Dorsolateral prefrontal cortex (tissue), 122 donors: ENCODE measurements at places on chromosomes 5 and 9.

DNA sequence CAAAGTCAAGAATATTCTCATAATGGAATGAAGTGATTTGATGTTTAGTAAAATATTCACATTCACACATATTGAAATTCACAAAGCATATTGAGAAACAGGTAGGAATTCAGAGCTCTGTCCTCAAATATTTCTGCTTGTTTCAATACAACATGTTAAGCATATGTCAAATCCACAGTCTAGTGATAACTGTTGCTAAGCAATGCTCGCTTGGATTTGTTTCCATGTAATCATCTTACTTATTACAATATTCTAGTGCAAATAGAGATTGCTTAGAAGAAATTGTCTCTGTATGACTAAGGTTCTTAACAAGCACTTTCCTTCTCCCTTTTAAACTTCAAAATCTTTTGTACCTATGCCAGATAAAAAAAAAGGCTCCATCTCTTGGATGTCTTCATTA lies 995.7 kb downstream of the CDH18 start:
- DNase-seq, result no peak

- DNase-seq, result no peak
Observed at GRCh38 chr9:91517801-91518200, 94.2 kb upstream of the NFIL3 start.

GRCh38 chr9:125134976-125135375 lies 8.4 kb downstream of the SCAI start:
- no peak for DNase-seq

GRCh38 chr9:35835216-35835632 lies 6.2 kb downstream of the TMEM8B start:
- DNase-seq, result no peak

- no peak for DNase-seq
Observed at GRCh38 chr5:598564-598890, 13.6 kb upstream of the CEP72 start.

- no peak for DNase-seq
Observed at GRCh38 chr9:119768266-119768665, 399.0 kb upstream of the BRINP1 start.

DNA sequence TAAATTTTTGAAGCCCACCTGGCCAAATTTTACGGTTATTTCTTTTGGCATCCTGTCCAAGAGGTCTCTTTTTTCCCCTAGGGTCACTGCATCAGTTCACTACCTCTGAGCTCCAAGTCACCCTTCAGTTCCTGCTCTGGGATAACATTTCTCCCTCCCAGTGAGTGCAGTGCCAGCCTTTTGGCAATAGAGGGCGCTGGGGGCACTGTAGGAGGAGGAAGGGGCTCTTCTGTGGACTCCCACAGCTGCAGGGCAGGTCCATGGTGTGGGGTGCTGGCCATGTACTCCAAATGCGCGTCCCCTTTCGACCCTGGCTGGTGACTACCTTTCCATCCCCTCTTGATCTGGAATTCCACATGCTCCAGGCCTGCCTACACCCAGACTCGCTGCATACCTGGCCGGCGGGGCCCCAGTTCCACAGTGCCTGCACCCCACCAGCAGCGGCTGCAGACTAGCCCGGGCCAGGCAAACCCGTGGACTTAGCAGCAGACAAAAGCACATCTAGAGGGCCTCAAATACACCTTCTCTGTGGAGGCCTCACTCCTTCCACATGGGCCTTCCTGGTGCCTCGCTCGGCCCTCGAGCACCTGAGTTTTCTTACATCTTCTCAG lies 20.3 kb upstream of the NINJ1 start:
- DNase-seq, result no peak

- DNase-seq, result no peak
Observed at GRCh38 chr5:37838933-37839341, 904 bp downstream of the GDNF start.

DNA sequence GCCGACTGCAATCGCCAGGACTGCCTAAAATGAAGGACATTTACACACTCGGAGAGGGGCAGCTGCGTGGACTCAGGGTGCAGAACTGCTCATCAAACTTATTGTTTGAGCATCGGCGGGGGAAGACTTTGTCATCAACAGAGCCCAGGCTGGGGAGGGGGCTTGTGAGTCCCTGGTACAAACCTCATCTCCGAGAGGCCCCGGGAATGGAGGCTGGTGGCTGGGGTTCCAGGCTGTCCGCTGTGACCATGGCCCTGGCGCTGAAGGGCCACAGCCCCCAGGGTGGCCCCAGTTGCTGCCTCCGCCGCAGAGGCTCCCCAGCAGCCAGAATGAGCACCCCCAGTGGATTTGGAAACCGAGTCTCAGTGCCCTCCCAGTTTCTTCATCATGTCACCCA lies 46.1 kb upstream of the RNU6ATAC start:
- DNase-seq, result no peak

DNA sequence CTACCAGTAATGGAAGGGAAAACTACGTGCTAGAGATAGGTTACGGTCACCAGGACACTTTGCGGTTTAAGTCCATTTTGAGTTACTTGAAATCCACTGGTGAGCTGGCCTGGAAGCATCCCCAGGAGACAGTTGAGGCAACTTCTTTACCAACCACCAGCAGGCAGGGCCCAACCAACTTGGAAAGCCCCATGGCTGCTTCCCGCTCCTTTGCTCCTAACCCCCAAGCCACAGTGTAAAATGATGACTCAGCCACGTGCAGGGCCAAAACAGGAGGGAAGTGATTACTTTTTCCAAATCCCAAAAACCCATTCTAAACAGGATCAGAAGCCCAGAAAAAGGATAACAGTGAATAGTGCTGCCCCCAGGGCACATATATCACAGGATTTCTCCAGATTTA lies 87.4 kb downstream of the PAX5 start:
- no peak for DNase-seq

- no peak for DNase-seq
Observed at GRCh38 chr5:78758169-78758839, 109.7 kb upstream of the LHFPL2 start.

DNA sequence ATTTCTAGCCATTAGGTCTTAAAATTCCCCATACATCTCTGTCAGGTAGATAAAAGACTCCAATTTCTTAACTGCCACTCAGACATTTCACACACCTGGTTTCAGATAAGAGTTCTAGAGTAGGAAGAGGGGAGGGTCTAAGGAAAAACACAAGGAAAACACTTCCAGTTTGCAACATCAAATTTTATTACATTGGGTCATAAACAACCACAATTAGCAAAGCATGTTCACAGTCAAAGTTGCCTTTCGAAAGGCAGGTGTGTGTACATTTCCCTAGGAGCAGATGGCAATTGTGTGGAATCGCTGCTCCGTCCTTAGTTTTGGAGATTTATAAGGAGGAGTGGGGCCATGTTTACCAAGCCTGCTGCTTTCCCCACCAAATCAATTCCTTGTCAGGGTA lies 120.8 kb downstream of the DMRT2 start:
- no peak for DNase-seq

DNA sequence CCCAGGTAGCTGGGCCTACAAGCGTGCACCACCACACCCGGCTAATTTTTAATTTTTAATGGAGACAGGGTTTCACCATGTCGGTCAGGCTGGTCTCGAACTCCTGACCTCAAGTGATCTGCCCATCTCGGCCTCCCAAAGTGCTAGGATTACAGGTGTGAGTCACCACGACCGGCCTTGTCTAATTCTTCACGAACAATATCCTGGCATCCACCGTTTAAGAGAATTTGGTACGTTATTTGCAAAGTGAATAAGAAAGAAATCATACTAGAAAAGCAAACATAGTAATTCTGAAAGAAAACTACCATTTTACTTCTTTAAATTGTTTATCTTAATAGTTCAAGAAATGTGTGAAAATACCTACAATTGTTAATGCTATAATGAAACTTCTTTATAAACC lies 42.9 kb upstream of the TRIO start:
- no peak for DNase-seq

GRCh38 chr5:93902288-93902687 lies 160.9 kb upstream of the POU5F2 start:
- no peak for DNase-seq

- DNase-seq, result no peak
Observed at GRCh38 chr5:124883681-124884080, 137.2 kb upstream of the ZNF608 start.

GRCh38 chr5:128121651-128122050 lies 38.1 kb downstream of the SLC12A2 start:
- no peak for DNase-seq

DNA sequence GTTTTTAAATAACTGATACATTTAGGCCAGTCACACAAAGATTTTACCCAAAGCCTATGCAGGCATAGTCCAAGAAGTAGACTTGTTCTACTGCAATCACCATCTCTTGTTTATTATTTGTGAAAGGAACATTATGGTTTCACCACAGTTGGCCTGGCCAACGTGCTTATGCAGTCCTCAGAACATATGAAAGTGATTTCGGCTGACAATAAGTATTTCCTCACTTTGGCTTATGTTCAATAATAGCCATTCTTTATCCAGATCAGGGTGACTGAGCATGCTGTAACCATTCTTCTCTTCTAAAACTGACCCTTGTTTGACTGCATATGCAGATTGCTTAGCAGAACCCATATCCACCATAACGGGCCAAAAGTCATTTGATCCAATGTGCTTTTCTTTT lies 76.6 kb upstream of the CCDC152 start:
- no peak for DNase-seq
